ENCODE measurements at places on chromosomes 1 and 21.

DNA sequence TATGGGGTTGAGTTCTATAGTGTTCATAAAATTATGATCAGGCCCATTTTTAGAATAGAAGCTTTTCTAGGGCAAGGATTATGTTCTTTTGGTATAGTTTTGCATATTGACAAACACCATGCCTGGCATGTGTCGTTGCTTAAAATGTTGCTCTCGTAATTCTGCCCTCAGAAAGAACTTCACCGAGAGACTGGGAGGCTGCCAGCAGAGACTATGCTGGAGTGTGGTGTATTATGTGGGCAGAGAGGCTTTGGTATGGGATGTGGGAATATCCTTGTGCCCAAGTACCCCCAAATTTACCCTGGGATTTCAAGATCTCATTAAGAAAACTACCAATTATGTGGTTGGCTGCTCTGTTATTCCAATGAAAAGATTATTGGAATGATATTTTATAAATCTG, 27.9 kb downstream of the PGM1 start:
- DNase-seq: no peak

- DNase-seq: no peak
Measured at GRCh38 chr21:32975811-32976431, 49.8 kb upstream of the OLIG2 start.

GRCh38 chr1:205351984-205352713, 4.6 kb downstream of the KLHDC8A start:
- no peak for DNase-seq

DNA sequence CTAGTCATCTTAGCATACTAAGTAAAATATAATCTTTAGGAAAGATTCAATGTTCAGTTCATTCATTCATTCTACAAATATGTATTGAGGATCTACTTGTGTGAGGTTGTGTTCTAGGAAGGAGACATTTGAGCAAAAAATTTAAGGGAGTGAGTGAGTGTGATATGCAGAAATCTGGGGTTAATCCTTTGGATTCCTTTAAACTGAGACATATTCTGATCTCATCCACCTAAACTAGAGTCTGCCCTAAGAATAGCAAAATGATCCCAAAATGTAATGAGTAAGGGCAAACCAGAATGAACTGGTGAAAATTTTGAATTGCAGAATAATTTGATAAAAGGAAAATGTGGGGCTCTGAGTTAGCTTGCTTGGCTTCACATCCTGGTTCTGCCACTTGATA, 8.6 kb downstream of the UBE2U start:
- DNase-seq: no peak

DNA sequence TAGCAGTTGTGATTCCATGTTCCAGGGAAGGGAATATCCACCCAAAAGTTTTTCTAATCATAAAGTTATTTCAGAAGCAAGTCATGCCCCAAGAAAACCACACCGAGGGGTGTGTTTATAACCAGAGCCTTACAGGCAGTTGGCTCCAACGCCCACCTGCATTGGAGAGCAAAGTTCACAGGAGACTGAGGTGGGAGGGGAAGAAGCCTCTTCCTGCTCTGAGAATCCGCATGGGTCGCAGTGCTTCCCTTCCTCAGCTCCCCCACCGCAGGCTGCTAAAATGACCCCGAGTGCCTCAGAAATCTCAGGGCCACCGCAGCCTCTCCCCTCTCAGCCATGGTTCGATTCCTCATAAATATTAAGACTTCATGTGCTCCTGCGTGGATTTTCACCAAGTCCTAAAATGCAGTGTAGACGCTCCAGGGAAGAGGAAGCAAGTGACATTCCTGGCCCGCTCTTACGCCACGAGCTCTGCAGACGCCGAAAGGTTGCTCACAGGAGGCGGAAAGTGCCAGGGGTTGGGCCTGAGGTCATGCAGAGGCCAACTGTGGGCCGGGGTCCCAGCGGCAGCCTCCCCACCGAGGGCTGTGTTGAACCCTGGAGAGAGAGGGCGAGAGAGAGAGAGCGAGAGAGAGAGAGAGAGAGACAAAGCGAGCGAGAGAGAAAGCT, 13.4 kb upstream of the SPSB1 start:
- peak; percentile 19 for DNase-seq

GRCh38 chr1:63807046-63807445, 33.2 kb downstream of the ROR1 start:
- DNase-seq: no peak

DNA sequence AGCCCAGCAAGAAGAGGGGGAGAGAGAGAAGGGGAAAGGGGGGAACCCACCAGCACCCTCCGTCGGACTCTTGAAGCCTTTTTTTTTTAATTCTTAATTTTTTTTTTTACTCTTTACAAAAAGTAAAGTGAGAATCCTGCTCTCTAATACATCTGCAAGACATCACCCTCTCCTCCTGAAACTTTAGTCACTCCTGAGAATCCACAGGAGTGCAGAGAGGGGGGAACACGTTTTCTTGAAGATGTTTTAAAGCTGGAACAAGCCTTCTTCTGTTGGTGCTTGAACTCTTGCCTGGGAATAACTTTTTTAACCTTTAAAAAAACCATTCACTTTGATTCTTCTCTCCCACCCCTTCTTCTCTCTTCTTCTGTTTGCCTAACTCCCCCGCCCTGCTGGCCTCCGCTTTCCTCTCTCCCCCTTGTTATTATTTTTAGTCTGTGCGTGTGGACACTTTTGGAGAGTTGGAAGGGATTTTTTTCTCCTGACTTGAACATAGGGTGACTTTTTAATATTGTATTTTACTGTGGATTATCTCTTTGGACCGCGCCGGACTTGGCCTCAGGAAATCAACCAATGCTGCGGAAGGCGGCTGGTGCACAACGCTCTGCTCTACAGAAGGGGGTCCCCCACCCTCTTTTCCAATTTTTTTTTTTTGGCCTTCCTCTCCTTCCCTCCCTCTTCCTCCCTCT, 383 bp upstream of the PRRX1 start:
- peak; percentile 78 for DNase-seq

- DNase-seq: no peak
Measured at GRCh38 chr1:68376441-68376840, 73.3 kb downstream of the RPE65 start.
